ENCODE measurements at places on chromosomes 7 and 10.
A peak's percentile ranks its signal among the peaks of the same experiment; 100 is the strongest.

- DNase-seq, result peak; percentile 35
Observed at GRCh38 chr10:110460111-110460809, 37.4 kb upstream of the DUSP5 start.

DNA sequence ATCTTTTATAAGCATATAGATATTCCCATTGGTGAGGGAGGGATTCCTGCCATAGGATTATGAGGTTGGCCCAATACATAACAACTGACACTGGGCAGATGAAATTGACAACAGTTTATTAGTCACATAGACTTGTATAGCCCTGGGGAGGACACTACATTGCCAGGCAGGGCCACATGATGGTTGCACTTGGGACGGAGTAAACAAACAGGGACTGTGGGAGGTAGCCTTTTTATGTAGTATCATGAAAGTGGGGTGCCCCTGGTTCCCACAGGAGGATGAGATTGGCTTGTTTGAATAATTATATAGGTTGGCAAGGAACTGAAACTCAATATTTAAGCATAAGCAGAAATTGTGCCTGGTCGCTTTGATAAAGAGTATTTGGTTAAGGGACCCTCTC lies 23.5 kb downstream of the TRIM24 start:
- no peak for DNase-seq

GRCh38 chr10:29734640-29734961 lies 99.8 kb upstream of the SVIL start:
- DNase-seq, result no peak

- no peak for DNase-seq
Observed at GRCh38 chr10:62062752-62063512, 161.4 kb downstream of the ARID5B start.

GRCh38 chr10:78474743-78475142 lies 441.1 kb downstream of the RPS24 start:
- DNase-seq, result no peak

DNA sequence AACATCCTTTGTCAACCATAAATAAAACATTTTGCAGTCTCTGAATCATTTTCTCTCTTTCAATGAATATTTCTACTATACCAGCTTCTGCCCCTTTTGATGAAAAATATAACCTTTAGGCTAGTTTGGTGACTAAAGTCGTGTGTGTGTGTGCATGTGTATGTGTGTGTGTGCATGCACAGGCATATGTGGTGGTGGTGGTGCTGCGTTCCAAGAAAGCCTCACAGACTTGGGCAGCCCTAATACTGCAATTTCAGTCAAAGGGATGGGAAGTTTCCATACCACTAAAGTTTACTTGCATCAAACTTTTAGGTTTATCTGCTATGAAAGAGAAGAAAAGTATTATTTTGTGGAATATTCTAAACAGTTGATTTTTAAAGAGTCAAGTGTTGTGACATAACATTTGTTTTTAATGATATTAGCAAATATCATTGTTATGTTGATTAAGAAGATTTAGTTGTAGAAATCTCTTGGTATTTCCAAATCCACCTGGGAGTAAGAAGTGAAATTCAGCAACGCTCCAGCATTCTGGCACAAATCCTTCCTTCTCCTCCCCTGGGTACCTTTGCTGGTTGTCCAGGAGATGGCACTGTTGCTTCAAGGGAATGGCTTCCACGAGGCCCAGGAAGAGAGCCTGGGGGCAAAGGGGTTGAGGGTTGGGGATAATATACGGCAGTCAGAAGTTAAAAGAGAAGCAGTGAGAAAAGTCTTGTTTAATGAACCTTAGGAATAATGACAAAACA lies 41.5 kb downstream of the ASB4 start:
- no peak for DNase-seq

GRCh38 chr7:76280408-76280807 lies 22.1 kb upstream of the HSPB1 start:
- no peak for DNase-seq

DNA sequence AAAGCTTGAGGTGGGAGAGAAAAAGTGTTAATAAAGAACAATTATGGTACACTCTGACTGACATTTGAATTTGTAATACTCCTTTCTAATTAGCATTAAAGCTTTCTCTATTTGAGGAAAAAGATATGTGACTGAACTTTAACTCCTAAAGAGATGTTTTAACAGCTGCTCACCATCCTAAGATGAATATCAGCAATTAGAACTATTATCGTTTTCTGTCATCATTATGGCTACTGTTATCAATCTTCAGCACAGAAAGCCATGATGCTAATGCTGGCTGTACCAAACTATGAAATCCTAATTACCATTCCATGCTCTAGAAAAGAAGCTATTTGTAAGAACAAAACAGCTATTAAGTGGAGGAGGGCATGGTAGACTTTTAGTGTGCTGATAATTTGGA lies 228.8 kb upstream of the CSTF2T start:
- DNase-seq, result no peak

GRCh38 chr7:86972072-86972471 lies 87.4 kb downstream of the ELAPOR2 start:
- DNase-seq, result no peak
